GM23338 (cell line): ENCODE measurements at places on chromosomes 16 and 17. TPM values are rescaled to one million over a fixed set of nuclear protein-coding genes. Genes with fewer than 3 reads are reported as not detected.

GRCh38 chr17:35241520-35241919 lies 1.4 kb upstream of the SLFN5 start:
- DNase-seq, result peak; percentile 15

DNA sequence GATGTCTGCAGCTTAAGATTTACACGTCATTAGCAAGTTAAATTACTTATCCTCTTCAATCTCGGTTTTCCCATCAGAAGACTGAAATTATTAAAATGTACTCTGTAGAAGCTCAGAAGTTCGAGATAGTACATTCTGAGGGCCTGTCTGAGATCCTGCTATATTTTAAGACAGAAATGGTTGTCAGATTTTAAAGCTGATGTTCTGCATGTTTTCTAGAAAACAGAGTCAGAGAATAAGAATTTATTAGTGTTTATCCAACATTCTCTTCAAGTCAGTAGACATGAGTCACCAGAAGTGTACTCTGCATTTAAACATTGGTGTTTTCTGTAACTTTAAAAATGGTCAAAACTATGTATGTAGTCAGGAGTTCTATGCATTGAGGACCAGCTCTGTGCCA lies 155.2 kb upstream of the MYOCD start:
- no peak for DNase-seq

DNA sequence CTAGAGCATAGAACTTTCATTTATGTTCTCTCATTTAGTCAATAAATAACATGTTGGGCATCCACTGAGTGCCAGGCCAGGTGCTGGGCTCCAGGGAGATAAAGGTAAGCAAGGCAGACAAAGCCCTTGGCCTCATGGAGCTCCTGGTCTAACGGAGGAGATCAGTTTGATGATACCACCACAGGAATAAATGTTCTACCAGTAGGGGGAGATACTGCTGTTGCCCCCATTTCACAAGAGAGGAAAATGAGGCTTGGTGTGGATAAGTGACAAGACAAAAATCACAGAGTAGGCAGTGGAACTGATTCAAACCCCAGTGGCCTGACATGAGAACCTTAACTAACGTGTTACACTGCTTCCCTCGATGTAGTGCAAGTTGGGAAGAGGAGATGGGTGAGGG lies 80.4 kb upstream of the ERCC4 start:
- no peak for DNase-seq

GRCh38 chr17:48471817-48472410 lies 41.9 kb upstream of the SKAP1 start:
- DNase-seq, result peak; percentile 30

- peak; percentile 70 for DNase-seq
These were observed 2.6 kb downstream of the HNF1B start for GRCh38 chr17:37742116-37742761.

Gene ZFP3
- 0.55 and 0.97 TPM in 2 replicates for polyA plus RNA-seq

Gene SLC47A2
- polyA plus RNA-seq, result 0.19 TPM in 1 of 2 replicates, not detected in the other

GRCh38 chr16:81029930-81030604 lies 5.6 kb upstream of the ATMIN start:
- DNase-seq, result no peak

DNA sequence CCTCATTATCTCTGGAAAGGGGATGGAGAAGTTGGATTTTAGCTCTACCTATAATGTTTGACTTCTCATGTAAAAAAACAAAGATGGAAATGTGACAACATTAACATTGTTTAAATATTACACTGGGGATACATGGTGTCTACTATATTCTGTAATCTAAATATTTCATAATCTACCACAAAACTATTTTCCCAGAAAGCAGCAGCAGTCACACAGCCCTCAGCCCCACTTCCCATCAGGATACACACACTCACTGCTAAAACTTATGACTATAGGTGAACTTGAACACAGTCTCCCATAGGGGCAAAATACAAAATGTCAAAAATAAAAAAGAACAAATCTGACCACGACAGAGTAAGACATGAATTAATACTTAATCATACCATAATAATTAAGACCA lies 95.7 kb downstream of the KANSL1 start:
- DNase-seq, result no peak

- no peak for DNase-seq
These were observed 18.0 kb downstream of the XPO6 start for GRCh38 chr16:28193530-28194423.

DNA sequence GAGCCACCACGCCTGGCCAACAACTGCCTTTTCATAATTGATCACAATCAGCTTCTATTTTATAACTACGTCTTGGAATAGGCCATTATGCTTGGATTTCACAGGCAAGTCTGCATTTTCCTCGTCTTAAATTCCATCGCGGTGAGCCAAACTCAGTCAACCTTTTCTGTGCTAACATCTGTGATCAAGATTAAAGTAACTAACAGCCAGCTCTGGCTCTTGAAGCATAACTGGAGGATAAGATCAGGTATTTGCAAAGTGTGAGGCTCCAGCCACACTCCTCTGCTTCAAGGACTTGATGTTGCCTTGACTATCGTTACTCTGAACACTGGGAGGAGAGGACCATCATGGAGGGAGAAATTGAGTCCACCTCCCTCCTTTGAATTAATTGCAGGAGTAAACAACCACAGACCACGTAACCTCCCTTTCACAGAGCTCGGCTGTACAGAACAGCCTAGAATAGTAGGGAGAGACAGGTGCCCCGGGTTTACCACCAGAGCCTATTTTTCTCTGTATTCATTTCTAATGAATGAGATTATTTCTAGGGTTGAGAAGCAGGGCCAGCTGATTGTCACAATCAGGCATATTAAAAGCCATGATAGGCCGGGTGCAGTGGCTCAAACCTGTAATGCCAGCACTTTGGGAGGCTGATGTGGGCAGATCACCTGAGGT lies 143.0 kb downstream of the XYLT1 start:
- no peak for DNase-seq

DNA sequence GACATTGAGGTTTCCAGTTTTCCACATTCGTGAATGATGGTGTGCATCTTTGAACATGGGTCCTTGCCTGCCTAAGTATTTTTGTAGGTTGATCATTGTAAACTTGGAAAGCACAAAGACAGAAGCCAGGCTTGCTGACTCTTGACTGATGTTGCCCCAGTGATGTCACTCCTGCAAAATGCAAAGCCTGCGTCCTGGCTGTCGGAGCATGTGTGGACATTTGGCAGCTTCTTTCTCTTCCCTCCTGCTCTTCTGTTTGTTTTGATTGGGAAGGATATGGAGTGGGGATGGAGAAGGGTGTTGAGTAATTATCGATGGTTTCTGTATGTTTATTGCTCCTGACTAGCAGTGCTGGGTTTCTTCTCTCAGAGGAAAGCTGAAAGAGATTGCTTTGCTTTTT lies 3.2 kb downstream of the NDE1 start:
- no peak for DNase-seq

DNA sequence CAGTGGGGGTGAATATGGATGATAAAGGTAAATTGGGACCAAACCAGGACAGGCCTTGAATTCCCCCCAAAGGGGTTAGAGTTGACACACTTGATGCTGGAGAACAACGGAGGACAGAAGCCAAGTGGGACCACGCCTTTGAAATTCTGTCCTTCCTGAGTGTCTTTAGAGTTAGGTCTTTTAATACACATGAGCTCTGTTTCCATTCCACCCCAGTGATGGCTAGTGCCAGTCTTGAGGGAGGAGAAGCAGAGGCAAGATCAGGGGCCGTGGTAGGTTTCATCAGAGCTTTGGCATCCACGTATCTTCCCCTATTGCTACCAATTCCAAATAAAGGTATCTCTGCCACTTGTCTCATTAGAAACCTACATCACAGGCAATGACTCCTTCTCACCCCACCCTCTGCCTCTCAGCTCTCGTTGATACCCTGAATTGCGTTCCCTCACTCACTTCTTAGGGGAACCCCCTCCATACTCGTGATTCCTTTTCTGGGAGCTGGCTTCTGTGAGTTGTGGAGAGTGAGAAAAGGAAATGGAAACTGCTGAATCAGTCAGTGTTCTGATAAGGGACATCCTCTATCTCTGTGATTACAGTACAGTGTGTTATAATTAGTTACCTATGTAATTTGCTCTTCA lies 2.4 kb upstream of the CCL3L1 start:
- DNase-seq, result no peak

Gene KRTAP4-3
- polyA plus RNA-seq, result not detected in 2 replicates

- no peak for DNase-seq
These were observed 6.1 kb upstream of the SLFN5 start for GRCh38 chr17:35236821-35237220.

DNA sequence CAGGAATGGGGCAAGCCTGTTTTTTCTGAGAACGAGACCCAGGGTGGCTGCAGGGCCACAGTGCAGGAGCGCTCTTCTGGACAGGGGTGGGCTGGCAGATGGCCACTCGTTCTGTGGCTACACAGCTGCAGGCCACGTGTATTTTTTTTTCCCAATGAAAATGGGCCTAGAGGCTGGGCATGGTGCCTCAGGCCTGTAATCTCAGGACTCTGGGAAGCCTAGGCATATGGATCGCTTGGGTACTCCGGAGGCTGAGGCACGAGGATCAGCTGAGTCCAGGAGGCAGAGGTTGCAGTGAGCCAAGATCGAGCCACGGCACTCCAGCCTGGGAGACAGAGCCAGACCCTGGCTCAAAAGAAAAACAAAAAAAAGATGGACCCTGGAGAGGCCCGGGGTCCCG lies 6.8 kb downstream of the UNKL start:
- no peak for DNase-seq

GRCh38 chr16:58970775-58971174 lies 236.7 kb upstream of the GOT2 start:
- DNase-seq, result no peak

Gene ALOXE3
- 0.27 TPM in 1 of 2 replicates, not detected in the other for polyA plus RNA-seq

- no peak for DNase-seq
These were observed 45.8 kb downstream of the ESRP2 start for GRCh38 chr16:68190081-68190480.

GRCh38 chr17:82419540-82419939 lies 1.2 kb upstream of the OGFOD3 start:
- DNase-seq, result no peak

Gene KRTAP2-2
- polyA plus RNA-seq, result not detected in 2 replicates

DNA sequence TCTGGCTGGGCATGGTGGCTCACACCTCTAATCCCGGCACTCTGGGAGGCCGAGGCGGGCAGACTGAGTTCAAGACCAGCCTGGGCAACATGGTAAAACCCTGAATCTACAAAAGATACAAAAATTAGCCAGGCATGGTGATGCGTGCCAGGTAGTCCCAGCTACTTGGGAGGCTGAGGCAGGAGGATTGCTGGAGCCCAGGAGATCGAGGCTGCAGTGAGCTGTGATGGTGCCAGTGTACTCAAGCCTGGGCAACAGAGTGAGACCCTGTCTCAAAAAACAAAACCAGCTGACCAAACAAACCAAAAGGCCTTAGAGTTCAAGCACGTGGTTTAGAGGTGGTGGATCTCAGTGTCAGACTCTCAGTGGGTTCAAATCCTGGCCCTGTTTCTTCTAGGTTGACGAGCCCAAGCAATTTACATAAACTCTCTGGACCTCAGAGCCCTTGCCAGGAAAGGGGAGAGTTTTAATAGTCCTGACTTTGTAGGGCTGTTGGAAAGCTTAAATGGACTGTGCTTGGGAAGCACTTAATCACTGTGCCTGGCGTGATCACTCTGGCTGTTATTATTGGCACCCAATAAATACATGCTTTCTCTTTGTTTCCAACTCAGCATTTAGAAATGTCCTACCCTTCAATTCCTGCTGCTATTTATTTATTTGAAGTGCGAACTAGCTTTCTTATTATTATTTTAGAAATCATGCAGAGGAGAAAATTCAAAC lies 44.7 kb downstream of the ABCC1 start:
- DNase-seq, result no peak

Gene TCAP
- polyA plus RNA-seq, result 0.61 and 0.80 TPM in 2 replicates

DNA sequence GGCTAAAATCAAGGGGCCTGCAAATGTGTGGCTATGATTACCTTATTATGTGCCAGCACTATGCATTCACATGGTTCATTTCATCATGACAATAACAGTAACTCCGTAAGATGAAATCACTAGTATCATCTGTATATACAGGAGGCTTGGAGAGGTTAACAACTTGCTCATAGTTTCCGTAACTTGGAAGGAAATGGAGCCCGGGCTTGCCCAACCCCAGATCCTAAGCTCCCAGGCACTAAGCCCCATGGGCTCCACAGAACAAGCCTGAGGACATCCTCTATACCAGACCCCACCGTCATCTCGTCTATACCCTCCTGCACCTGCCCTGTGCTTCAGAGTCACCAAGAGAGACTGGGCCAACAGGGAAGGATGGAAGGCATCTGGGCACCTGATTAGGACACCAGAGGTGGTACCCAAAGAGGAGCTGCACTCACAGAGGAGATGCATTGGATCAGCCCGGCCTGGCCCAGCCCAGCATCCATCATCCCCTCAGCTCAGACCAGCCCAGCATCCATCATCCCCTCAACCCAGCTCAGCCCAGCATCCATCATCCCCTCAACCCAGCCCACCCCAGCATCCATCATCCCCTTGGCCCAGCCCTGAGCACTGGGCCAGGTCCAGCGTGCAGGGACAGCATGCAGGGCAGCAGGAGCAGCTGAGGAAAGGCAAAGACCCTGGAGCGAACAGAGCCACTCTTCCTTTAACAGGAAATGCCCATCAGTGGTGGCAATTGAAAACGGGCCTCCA lies 28.5 kb downstream of the NSMCE1 start:
- DNase-seq, result no peak

DNA sequence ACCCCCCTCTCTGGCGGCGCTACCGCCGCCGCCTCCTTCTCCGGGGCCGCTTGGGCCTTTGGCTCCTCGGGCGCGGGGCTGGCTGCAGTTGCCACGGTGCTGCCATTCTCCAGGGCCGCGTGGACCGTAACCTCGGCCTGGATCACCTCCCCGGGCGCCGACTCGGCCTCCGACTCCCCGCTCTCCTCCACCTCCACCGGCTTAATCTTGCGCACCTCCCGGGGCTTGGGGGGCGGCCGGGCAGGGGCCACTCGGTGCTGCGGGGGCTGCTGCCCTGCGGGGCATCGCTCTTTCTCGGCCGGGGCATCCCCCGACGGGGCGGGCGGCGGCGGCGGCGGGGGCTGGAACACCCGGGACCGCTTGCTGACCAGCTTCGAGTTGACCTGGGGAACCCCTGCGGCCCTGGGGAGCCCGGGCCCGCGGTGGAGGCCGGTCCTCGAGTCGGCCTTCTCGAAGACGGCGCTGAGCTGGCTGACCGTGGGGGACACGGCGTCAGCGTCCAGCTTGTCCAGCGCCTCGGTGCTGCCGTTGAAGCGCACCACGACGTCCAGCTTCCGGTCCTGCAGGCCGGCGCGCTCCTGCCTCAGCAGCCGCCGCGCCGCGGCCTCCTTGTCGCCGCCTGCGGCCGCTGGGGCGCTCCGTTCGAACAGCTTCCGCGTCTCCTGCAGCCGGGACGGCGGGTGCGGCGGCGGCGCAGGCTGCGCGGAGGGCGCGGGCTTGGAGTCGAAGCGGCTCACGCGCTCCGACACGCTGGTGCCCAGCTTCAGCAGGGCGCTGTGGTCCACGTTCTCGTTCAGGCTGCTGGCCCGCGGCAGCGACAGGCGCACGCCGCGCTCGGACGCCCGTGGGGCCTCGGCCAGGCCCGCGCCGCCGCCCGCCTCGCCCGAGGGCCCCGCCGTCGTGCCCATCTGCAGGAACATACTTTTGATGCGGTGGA lies 792 bp downstream of the PPP1R9B start:
- DNase-seq, result peak; percentile 78

Gene TP53TG3B
- not detected in 2 replicates for polyA plus RNA-seq

GRCh38 chr17:45341533-45342158 lies 24.8 kb upstream of the MAP3K14 start:
- peak; percentile 94 for DNase-seq

- no peak for DNase-seq
These were observed 16.0 kb downstream of the TRIM25 start for GRCh38 chr17:56897646-56898424.
